ENCODE measurements at places on chromosomes 7 and 10.
A peak's percentile ranks its signal among the peaks of the same experiment; 100 is the strongest.

DNA sequence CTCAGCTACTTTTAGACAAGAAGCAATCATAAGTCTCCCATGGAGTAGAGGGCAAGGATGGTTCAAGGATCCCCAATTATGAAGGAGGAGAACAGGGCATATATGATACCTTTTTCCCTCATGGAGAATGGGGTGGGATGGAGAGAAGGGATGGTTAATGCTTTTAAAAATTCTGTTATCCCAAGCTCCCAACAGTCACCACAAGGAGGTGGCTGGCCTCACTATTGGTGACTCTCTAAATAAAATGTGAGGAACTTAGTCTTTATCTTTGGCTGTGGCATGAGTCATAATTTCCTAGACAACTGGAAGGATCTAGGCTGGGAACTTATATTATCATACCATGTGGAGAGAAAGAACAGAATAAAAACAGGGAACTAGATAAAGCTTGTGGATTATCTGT lies 297.0 kb downstream of the PHTF2 start:
- no peak for DNase-seq

DNA sequence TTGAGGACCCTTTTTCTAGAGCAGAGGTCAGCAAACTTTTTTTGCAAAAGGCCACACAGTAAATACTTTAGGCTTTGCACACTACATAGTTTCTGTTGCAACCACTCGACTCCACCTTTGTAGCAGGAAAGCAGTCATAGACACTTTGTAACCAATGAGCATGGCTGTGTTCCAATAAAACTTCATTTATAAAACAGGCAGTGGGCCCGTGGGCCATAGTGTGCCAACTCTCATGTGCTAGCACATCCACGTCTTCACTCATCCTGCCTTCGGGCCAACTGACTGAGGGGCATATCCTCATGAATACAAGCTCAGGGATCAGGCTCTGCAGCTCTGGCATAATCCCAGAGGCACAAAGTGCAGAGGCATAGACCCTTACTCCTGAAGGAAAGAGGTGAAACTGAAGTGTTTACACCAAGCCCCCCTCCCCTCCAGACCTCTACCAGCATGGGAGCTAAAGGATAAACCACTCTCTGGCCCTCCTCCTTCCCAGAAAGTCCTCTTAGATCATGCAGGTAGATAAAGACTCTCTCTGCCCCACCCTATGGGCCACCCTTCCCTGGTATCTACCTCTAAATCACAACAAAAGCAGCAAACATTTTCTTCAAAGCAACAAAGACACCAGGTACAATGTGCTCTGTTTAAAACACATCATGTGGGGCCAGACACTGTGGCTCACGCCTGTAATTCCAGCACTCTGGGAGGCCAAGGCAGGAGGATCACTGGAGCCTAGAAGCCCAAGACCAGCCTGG lies 71.0 kb downstream of the DLG5 start:
- DNase-seq, result no peak

- DNase-seq, result no peak
These were observed 448.8 kb downstream of the LRMDA start for GRCh38 chr10:75880031-75880775.

- no peak for DNase-seq
These were observed 61.9 kb downstream of the MKI67 start for GRCh38 chr10:128064108-128064969.

GRCh38 chr10:21146436-21146789 lies 249.3 kb upstream of the NEBL start:
- DNase-seq, result no peak

DNA sequence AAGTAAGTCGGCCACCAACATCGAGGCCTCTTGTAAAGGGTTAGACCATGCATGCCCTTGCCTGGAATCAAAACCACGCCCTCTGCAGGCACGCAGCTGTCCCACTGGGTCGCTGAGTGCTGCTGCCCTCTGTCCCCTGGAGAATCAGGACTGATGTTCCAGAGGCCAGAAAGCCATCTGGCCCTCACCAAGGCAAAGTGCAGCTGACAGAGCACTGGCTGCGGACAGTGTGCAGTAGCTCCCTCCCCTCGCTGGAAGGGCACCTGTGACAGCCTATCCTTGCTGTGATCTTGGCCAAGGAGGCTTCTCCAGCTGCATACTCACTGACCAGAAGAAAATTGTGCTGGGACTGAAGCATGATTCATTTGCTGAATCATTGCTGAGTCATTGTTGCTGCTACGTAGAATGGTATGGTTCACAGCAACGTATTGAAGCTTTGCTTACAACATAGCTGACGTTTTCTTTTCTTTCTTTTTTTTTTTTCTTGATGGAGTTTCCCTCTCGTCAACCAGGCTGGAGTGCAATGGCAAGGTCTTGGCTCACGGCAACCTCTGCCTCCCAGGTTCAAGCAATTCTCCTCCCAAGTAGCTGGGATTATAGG lies 30.4 kb downstream of the DDC start:
- peak; percentile 44 for DNase-seq

DNA sequence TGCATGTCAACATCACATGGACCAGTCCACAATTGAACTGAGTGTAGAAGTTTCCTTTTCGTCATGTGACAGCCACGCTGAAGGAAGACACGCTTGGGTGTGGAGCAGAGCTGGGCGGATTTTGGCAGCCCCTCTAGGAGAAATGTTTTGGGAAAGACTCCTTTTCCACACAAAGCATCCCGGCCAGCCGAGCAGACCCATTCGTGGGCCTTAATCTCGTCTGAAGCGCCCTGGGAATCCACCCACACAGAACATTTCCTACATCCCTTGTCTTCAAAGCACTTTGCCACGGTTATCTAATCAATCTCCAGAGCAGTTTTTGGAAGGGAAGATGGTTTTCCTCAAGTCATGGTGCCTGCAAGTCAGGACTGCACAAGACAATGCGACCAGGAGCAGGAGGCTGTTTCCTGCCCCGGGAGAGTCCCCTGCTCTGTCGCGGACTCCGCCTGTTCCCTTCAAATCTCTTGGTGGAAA lies 8.4 kb upstream of the IFT22 start:
- peak; percentile 56 for DNase-seq

DNA sequence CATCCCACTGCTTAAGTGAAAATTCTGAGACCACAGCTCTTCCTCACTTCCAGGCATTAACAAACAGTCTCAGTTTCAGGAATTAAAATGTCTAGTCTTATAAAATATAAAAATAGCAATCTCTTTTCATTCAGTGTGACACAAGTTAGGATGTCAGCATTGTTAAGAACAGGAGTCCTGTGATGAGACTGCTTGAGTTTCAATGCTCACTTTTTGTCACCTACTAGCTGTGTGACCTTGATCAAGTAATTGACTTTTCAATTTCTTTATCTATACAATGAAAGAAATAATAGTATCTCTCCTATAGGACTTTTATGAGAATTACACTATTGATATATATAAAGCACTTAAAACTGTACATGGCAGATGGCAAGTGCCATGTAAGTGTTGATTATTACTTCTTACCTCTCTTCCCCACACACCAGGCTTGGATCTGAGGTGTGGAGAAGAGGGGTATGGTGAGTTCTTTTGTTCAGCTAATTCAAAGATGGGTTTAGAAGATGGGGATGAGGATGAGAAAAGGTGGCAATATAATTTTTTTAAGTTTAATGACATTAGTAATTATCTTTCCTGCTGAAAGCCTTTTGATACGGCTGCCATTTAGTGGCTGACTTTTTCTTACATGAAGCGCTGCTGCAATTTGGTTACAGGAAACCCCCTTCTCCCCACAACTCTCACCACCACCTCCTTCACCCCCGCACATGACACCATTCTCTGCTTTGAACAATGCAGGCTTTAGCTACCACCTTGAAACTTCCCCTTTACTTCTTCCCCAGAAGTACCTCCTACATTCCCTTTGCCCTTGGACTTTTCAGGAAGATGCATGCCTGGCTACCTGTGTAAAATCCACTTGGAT lies 20.8 kb upstream of the HYAL4 start:
- no peak for DNase-seq

- no peak for DNase-seq
These were observed 74.2 kb downstream of the EEPD1 start for GRCh38 chr7:36227223-36227622.

DNA sequence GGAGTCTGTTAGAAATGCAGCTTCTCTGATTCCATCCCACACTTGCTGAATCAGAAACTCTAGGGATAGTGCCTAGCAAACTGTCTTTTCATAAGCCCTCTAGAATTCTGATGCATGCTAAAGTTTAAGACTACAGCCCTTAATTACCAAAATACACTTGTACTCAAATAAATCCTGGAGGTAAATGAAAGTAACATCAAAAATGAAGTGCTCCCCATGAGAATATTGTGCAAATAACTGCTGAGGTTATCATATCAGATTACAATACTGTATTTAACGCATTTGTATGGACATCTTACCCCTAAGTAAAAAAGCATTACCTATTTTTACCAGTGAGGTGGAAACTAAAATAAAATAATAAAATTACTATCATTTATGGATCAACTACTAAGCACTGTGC lies 104.7 kb downstream of the CHCHD3 start:
- DNase-seq, result no peak

- no peak for DNase-seq
These were observed 59.7 kb downstream of the LCOR start for GRCh38 chr10:96891840-96892239.

- no peak for DNase-seq
These were observed 79.3 kb upstream of the NANOS1 start for GRCh38 chr10:118950190-118950680.
